Posterior cingulate gyrus (tissue), 11 donors: ENCODE measurements at places on chromosomes 12 and 14.

DNA sequence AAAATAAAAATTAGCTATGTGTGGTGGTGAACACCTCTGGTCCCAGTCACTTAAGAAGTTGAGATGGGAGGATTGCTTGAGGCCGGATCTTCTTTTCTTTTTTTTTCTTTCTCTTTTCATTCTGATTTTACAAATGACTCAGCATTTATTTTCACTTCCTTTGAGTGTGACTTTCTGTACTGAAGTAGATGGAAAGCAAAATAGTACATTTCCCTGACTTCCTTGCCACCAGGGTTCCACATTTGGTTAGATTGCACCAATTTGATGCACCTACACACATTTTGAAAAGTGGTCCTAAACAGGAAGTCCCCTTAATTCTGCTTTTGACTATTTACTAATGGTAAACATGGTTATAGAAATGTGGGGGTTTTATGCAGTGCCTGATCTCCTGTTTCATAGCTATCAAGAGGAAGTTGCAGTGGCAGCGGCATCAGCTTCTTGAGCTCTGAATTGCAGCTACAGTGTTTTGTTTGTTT lies 13.0 kb upstream of the LEMD3 start:
- DNase-seq, result no peak

DNA sequence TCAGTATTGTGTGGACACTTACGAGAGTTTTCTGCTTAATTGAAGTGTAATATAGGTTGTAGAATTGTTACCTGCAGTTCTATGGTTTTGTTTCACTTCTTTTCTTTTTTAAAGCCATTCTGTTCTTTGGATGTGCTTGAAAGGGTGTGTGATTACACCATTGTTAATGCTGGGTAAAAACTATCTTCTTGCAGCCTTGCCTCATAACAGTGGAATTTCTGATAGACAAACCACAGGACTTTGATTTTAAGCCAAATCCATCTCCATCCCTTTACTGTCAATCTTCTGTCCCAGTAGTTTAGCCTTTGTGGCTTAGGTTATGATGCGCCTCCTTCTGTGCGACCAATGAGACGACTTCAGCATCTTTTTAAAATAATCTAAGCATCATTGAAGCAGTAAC lies 182.3 kb downstream of the PELI2 start:
- no peak for DNase-seq

DNA sequence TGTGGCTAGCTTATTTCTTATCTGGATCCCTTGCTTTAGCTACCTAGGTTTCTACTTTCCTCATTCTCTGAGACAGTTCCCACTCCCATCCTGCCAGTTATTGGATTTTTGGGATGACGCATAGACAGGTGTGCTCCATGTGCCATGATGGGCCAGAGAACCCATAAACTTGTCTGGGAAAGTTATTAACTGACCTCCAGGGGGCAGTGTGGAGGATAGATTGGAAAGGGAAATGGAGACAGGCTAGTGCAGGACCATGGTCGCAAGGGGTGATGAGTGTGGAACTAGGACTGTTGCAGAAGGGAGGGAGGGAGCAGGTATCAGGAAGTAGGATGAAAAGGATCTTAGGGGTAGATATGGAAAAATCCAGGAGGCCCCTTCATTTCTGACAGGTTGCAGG lies 80.3 kb downstream of the ESRRB start:
- DNase-seq, result no peak

DNA sequence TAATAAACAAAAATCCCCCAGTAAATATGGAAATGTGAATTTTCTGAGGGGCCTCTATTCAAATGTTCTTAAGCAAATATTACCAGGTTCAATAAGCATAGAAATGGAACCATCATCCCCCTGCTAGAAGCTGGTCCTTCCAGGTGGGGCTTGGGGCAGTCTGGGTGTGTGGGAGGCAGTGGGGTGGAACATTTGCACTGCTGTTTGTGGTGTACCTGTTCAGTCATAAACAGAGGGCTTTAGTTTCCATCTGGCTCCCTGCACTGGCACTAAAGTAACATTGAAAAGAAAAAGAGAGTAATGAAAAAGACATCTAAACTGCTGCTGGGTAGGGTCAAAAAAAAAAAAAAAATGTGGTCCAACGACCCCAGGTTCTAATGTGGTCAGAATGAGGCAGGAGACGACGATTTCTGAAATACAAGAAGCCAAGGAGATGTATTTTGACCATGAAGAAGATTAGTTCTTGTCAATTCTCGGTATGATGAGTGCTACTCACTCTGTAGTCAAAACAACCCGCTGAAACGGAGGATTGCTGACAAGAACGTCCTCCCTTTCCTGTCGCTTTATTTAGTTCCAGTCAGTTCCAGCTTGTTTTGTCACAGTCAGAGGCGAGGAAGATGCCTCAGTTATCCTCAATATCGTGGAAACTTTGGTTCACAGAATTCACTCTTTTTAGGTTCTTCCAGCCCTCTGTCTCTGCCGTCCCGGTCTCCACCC lies 44.2 kb upstream of the MANSC4 start:
- no peak for DNase-seq

GRCh38 chr12:118541934-118542333 lies 165.6 kb downstream of the SUDS3 start:
- DNase-seq, result no peak

GRCh38 chr14:77541905-77542304 lies 43.3 kb upstream of the ISM2 start:
- DNase-seq, result no peak

DNA sequence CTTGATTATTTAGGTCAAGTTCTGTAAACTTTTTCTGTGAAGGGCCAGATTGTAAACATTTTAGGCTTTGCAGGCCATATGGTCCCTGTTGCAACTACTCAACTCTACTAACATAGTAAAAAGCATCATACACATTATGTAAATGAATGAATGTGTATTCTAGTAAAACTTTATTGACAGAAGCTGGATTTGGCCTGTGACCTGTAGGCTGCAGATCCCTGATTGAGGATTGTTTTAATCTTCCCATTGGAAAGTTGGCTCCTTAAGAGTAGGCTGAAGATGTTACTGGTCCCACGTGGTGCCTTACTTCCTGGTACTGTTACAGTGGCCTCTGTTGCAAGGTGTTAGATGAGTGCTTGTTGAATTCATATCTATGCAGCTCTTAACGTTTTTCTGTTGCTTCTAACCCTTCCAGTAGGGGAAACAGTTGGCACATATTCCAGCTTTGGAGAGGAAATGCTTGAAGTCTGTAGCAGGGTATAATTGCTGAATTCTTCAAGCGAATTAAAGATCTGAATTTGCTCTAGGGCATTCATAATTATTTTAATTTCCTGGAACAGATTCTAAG lies 133.6 kb upstream of the DNM1L start:
- DNase-seq, result no peak

- DNase-seq, result no peak
Measured at GRCh38 chr12:83505586-83505985, 818.9 kb downstream of the TMTC2 start.

GRCh38 chr14:52877628-52878027 lies 73.2 kb downstream of the FERMT2 start:
- DNase-seq, result no peak

DNA sequence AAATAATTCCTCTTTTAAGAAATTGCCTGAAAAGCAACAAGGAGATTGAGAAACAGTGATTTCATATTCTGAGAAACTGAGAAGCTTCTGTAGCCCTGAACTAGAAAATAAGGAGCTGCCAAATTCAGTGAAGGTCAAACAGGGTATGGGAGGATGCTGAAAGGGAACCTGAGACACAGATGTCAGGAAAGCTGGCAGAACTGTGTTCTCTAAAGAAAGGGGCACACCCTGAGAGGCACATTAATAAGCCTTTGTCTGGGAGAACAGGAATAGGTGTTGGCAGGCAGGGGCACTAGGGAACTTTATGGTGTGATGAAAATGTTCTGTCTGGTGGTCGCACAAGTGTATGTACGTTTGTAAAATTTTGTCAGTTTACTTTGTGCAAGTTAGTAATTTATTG lies 29.6 kb downstream of the VRK1 start:
- no peak for DNase-seq

GRCh38 chr12:120394483-120395367 lies 25.8 kb upstream of the MSI1 start:
- no peak for DNase-seq

GRCh38 chr12:14956024-14956891 lies 5.1 kb downstream of the ARHGDIB start:
- DNase-seq, result no peak

DNA sequence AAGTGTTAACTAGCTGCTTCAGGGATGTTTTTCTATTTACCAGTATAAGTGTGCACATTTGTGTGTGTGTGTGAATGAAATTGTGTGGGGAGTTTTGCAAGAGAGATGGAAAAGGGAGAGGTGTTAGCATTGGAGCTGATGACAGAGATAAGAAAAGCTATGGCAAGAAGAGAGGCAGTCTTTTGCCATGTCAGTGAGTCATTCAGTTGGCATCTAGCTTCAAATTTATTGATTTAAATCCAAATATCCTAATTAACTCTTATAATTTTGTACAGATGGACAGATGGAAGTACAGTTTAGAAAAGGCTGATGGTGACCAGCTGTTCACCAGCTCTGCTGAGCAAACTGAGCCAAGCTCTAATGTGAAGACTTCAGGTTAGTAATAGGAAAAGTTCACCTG lies 3.3 kb upstream of the BHLHE41 start:
- no peak for DNase-seq

DNA sequence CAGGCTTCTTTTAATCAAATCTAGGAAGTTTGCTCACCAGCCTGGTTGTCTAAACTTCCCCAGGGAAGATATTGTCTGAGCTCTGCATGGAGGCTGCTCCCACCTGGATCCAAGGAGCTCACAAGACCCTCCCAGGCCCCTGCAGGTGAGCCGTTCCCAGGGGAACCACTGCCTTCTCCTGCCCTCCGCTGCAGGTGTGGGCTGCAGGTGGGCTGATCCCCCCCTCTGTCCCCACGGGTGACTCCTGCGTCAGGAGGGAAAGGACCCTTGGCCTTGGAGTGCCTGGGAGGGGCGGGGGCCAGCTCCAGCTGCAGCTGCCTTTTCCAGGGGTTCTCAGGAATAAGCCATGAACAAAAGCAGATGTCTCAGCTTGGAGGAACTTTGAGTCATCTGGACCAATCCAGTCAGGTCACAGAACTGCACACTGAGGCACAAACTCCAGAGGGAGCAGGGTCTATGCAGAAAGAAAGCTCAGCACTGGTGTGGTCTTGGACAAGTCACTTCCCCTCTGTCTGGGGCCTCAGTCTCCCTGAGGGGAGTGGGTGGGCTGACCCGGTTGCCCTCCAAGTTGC lies 246.6 kb upstream of the RTL1 start:
- no peak for DNase-seq

DNA sequence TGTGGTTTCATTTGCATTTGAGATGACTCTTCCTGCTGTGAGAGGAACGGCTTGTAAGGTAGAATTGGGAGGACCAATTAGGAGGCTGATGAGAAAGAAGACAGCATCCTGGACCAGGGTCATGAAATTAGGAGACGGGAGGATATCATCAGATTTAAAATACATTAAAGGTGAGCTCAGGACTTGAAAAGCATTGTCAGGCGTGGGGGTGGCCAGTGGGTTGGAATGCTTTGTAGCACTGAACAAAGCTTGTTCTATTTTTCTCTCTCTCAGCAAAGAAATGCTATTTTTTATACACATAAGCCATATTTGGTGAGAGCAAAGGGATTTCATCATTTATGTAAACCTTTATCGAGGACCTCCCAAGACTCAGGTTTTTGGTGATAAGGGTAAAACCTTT lies 157.5 kb downstream of the TMEM132D start:
- no peak for DNase-seq

- no peak for DNase-seq
Measured at GRCh38 chr12:109466305-109466704, 10.8 kb downstream of the KCTD10 start.

- DNase-seq, result no peak
Measured at GRCh38 chr12:26754148-26754547, 78.8 kb downstream of the ITPR2 start.

- no peak for DNase-seq
Measured at GRCh38 chr12:71607494-71608330, 55.9 kb downstream of the ZFC3H1 start.

DNA sequence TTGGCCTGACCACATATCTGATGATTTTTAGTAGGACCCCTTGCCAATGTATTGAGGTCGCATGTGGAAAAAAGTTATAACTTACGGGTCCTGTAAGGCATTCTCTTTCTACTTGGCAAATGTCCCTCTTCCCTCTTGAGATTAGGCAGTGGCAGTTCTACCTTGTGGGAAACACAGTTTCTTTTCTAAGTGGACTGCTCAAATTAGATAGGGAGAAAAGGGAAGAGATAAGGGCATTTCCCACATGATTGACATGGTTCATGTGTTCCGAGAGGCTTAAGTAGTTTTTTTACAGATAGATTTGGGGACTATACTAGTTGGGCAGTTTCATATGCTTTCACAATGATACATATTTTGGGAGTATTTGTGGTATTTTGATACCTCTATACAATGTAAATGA lies 154.7 kb downstream of the FBXL14 start:
- no peak for DNase-seq

GRCh38 chr12:77742631-77743030 lies 88.1 kb upstream of the NAV3 start:
- no peak for DNase-seq

- no peak for DNase-seq
Measured at GRCh38 chr14:36823651-36824050, 162.0 kb downstream of the PAX9 start.

- DNase-seq, result no peak
Measured at GRCh38 chr12:15469356-15469755, 147.0 kb downstream of the PTPRO start.

GRCh38 chr12:46124848-46125619 lies 134.7 kb upstream of the SCAF11 start:
- peak; percentile 33 for DNase-seq

DNA sequence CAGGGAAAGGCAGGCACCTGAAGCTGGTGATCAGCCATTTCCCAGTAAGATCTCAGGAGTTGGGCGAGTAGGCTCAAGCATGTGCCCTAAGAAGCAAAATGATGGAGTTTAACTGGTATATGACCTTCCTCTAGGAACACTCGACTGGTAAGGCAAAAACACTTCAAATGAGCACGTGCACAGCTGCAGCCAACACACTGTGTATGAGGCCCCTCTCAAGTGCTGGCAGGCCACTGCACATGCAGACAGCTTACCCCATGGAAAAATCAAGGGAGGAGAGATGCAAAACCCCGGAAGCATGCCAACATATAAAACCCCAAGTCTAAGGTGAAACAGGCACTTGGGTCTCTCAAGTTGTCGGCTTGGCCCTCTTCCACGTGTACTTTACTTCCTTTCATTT lies 39.2 kb downstream of the TTLL5 start:
- DNase-seq, result no peak

GRCh38 chr14:106879241-106879640 lies 1352.9 kb downstream of the TMEM121 start:
- DNase-seq, result no peak

- no peak for DNase-seq
Measured at GRCh38 chr12:48194799-48195201, 8.3 kb downstream of the OR10AD1 start.

- DNase-seq, result no peak
Measured at GRCh38 chr12:114241973-114242434, 163.9 kb downstream of the TBX5 start.
